Purkinje cell (primary cell): ENCODE measurements at places on chromosomes 12 and 14. TPM values are rescaled to one million over a fixed set of nuclear protein-coding genes. Genes with fewer than 3 reads are reported as not detected.

The SERPINA10 gene
- polyA plus RNA-seq, result 0.84 and 1.7 TPM in 2 replicates

The CISTR gene
- 0.62 TPM in 1 of 2 replicates, not detected in the other for polyA plus RNA-seq

The CCDC92 gene
- 54.8 and 78.4 TPM in 2 replicates for polyA plus RNA-seq

The NXPH4 gene
- 0.93 TPM in 1 of 2 replicates, not detected in the other for polyA plus RNA-seq

The FAM234B gene
- 68.5 and 76.6 TPM in 2 replicates for polyA plus RNA-seq

The PRICKLE1 gene
- polyA plus RNA-seq, result 7.6 and 12.2 TPM in 2 replicates

The MTRFR gene
- 18.0 and 24.9 TPM in 2 replicates for polyA plus RNA-seq

The DAO gene
- polyA plus RNA-seq, result 35.0 and 35.5 TPM in 2 replicates

The MYBPC1 gene
- 0.36 and 0.60 TPM in 2 replicates for polyA plus RNA-seq

The UBE2N gene
- polyA plus RNA-seq, result 134 and 216 TPM in 2 replicates

The PTGR2 gene
- polyA plus RNA-seq, result 6.4 and 12.1 TPM in 2 replicates

The SLC6A13 gene
- polyA plus RNA-seq, result 3.5 and 6.5 TPM in 2 replicates

The GALC gene
- polyA plus RNA-seq, result 29.3 and 32.0 TPM in 2 replicates

The PGF gene
- polyA plus RNA-seq, result 0.12 TPM in 1 of 2 replicates, not detected in the other

The NFYB gene
- polyA plus RNA-seq, result 18.1 and 24.0 TPM in 2 replicates

The BTBD6 gene
- polyA plus RNA-seq, result 4.8 and 8.9 TPM in 2 replicates

The PDZRN4 gene
- 0.11 and 3.4 TPM in 2 replicates for polyA plus RNA-seq

The DNAJC22 gene
- not detected in 2 replicates for polyA plus RNA-seq

The PDE6H gene
- not detected in 2 replicates for polyA plus RNA-seq

The ZFC3H1 gene
- 22.3 and 27.6 TPM in 2 replicates for polyA plus RNA-seq

The ANKRD33 gene
- polyA plus RNA-seq, result not detected in 2 replicates

The CLEC4D gene
- polyA plus RNA-seq, result not detected in 2 replicates

The HPD gene
- polyA plus RNA-seq, result not detected in 2 replicates

The CIDEB gene
- polyA plus RNA-seq, result 3.6 TPM in 1 of 2 replicates, not detected in the other

The ARL1 gene
- 114 and 126 TPM in 2 replicates for polyA plus RNA-seq

The CARMIL3 gene
- 0.52 and 1.0 TPM in 2 replicates for polyA plus RNA-seq

The RIMBP2 gene
- 6.8 and 7.0 TPM in 2 replicates for polyA plus RNA-seq

The SYCP3 gene
- 4.2 and 6.0 TPM in 2 replicates for polyA plus RNA-seq

The SPIC gene
- not detected in 2 replicates for polyA plus RNA-seq

The PRKD1 gene
- polyA plus RNA-seq, result 8.9 and 18.8 TPM in 2 replicates

The MYF5 gene
- polyA plus RNA-seq, result not detected in 2 replicates

The OR4K17 gene
- polyA plus RNA-seq, result not detected in 2 replicates

The BIN2 gene
- not detected in 2 replicates for polyA plus RNA-seq

The VRTN gene
- not detected in 2 replicates for polyA plus RNA-seq

The HIP1R gene
- 1.5 and 3.6 TPM in 2 replicates for polyA plus RNA-seq

The RPS6KL1 gene
- 7.9 and 15.2 TPM in 2 replicates for polyA plus RNA-seq

The TPPP2 gene
- polyA plus RNA-seq, result not detected in 2 replicates

The KRT73 gene
- not detected in 2 replicates for polyA plus RNA-seq
